ENCODE measurements at places on chromosomes 1 and 21.

- no peak for DNase-seq
These were observed 163.9 kb downstream of the ST6GALNAC5 start for GRCh38 chr1:77031106-77031662.

GRCh38 chr1:41812453-41812852, 106.3 kb downstream of the HIVEP3 start:
- DNase-seq: no peak

DNA sequence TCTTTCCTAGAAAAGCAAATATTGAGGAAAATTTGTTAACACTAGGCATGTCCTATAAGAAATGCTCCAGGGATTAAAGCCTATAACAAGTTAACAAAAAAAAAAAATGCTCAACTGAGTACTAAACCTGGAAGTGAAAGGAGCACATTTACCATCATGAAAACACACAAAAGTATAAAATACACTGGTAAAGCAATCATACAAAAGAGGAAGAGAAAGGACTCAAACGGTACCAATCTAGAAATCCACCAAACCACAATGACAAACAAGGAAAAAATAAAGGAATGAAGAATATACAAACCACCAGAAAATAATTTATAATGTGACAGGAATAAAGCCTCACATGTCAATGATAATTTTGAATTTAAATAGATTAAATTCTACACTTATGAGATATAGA, 21.2 kb downstream of the CD1E start:
- DNase-seq: no peak

- DNase-seq: no peak
These were observed 121.7 kb downstream of the TNFSF18 start for GRCh38 chr1:172929006-172929405.

- no peak for DNase-seq
These were observed 10.9 kb upstream of the THEM5 start for GRCh38 chr1:151864411-151864810.

- no peak for DNase-seq
These were observed 52.6 kb downstream of the PRDM16 start for GRCh38 chr1:3121401-3122210.

DNA sequence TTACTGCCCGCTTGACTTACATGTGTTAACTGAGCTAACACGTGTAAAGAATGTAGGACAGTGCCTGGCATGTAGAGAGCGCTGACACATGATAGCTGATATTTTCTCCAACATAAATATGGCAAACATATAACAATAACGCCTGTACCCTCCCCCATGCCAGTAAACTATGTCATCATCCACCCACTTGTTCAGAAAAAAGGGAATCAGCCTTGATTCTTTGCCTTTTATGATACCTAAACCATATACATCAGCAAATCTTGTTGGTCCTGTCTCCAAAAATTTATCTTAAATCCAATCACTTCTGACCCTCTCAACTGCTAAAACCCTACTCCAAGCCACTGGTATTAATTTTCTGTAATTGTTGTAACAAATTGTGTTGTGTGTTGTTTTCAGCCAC, 1.1 kb upstream of the ZNF692 start:
- no peak for DNase-seq

DNA sequence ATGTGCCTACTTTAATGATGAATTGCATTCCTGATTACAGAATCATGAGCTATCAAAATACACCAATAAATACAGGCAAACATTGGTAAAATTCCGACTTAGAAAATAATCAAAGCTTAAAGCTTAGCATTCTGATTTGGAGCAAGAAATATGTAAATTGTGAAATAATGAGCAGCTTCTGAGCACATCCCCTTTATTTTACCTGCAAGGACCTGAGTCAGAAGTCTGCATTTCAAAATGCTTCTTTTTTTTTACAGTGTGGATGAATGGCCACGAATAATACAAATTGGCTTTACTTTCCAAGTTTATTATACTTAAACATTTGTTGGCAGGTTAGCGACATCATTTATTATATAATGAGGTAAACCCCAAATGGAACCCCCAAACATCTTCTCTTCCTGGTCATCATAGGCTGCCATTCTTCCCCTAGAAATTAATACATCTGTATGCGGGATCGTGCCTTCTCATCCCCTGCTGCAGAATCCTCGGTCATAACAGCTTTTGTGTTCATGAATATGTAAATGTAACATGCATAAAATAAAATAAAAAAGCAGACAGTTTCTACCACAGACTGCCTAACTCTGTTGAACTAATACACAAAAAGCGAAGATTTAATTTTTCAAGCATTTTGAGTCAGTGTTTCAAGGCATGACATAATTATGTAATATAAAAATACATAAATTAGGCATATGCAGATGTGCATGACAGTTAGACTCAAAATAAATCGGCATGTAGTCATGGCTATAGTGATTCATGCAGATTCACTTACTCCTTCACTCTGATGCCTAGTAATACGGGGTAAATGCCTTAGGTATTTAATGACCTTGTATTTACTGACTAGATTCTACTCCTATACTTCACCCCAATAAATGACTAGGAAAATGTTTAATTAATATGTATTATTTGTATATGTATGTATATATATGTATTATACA, 339.7 kb downstream of the USP25 start:
- no peak for DNase-seq

- no peak for DNase-seq
These were observed 50.4 kb downstream of the RAP1GAP start for GRCh38 chr1:21618561-21619374.

DNA sequence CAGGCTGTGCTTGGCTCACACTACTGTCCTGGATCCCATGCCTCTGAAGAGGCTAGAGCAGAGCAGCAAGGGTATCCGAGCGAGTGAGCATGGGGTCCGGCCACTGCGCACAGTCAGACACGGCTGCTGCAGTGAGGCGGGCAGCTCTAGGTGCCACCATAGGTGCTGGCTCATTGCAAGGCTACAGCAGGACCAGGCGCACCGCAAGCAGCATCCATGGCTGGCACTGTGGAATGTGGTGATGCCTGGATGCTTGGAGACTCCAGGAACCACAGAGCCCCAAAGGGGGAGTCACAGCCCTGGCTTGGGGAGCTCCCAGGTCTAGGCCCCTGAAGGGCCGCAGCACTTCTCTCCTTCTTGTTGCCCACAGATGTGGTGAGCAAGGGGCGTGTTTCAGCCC, 47.2 kb downstream of the ATP6V1G3 start:
- no peak for DNase-seq

GRCh38 chr1:111733183-111733991, 5.8 kb downstream of the INKA2 start:
- DNase-seq: no peak

Data from activated CD8-positive, alpha-beta memory T cell treated with anti-CD3 and anti-CD28 coated beads for 1 hour (primary cell).